ENCODE measurements at places on chromosomes 4 and X.

DNA sequence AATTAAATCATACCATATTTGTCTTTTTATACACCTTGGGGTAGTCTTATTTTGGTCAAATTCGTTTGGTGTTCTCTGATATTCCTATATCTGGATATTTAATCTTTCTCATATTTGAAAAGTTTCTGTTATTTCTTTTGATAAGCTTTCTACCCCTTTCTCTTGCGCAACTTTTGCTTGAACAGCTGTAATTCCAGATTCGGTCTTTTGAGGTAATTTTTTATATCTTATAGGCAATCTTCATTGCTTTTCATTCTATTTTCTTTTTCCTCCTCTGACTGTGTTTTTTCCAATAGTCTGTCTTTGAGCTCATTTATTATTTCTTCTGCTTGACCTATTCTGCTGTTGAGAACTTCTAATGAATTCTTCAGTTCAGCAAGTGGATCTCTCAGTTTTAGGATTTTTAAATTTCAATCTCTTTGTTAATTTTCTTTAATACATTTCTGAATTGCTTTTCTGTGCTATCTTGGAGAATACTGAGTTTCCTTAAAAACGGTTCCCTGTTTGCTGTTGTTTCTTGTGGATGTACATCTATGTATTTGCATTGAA lies 11.3 kb upstream of the MTHFD2L start:
- DNase-seq: no peak

GRCh38 chrX:130055103-130055502 lies 55.2 kb downstream of the ELF4 start:
- DNase-seq: peak; percentile 37

- peak; percentile 75 for DNase-seq
These were observed 92.7 kb downstream of the CBLL2 start for GRCh38 chrX:22365460-22365859.

DNA sequence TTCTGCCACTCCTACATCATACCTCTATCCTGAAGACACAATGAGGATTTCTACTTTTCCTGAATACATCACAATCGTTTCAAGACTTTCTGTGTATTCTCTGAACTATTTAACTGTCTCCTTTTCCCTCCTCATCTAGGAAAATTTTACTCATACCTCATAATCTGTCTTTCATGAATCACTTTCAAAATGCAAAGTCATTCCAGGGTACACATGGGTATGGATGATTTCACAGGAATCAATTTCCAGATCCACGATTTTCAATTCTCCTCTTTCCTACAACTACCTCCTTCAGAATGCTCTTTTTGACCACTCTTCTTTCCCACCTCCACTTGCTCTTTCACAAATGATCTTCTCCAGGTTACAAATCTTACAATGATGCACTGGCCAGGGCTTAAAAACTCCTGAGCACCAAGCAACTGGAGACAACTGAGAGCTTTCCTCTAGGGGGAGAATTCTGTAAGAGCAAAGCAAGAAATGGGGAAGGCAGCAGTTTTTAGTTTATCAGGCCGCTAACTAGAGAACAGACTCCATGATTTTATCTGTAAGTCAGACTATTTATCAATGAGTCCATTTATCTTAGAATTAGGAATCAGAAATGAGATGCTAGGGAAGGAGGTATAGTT lies 116.4 kb downstream of the PPP3CA start:
- peak; percentile 59 for DNase-seq

DNA sequence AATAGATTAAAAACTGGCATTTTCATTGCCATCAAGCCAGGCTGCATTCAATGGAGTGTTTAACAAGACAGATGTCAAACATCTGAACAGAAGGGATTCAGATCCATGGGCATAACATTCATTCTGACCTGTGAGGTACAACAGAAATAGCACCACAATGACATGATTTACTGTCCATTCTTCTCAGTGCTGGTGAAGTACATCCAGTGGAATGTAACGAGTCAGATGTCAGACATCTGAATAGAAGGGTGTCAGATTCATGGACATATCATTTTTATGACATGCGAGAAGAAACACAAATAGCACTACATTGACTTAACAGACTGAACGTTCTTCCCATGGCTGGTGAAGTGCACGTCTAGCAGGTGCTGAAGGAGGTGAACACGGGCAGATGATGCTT lies 186.4 kb downstream of the PPP4R3C start:
- no peak for DNase-seq

- DNase-seq: no peak
These were observed 2.4 kb upstream of the BCORL1 start for GRCh38 chrX:129980001-129980401.

- no peak for DNase-seq
These were observed 32.2 kb upstream of the XPNPEP2 start for GRCh38 chrX:129706400-129707072.

DNA sequence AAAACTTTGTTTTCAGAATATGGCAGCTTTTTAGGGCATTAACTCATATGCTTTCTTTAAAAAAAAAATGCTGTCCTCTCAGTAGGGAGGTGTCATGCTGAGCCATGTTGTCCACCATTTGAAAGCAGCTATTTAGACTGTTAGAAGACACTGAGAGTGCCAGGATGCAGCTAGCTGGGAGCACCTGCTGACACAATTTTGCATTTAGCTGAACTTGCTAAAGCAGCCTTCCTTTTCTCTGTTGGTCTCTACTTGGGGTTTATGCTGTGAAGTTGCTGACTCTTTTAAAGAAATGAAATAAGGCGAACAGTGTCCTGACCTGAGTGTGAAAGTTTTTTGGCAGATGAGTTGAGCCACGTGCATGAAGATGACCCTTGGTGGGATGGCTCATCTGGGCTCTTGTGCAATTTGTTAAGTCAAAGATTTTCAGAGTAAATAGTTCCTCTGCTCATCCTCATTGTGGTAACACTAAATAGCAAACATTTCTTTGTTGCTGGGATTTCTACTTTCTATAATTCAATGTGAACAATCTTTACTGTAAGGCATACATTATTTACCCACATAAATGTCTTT lies 64.5 kb downstream of the CDS1 start:
- DNase-seq: peak; percentile 15

GRCh38 chrX:3371163-3371562 lies 24.7 kb upstream of the MXRA5 start:
- no peak for DNase-seq

GRCh38 chr4:187027272-187027671 lies 303.6 kb upstream of the FAT1 start:
- no peak for DNase-seq

GRCh38 chrX:124395145-124395880 lies 49.0 kb downstream of the SH2D1A start:
- no peak for DNase-seq

DNA sequence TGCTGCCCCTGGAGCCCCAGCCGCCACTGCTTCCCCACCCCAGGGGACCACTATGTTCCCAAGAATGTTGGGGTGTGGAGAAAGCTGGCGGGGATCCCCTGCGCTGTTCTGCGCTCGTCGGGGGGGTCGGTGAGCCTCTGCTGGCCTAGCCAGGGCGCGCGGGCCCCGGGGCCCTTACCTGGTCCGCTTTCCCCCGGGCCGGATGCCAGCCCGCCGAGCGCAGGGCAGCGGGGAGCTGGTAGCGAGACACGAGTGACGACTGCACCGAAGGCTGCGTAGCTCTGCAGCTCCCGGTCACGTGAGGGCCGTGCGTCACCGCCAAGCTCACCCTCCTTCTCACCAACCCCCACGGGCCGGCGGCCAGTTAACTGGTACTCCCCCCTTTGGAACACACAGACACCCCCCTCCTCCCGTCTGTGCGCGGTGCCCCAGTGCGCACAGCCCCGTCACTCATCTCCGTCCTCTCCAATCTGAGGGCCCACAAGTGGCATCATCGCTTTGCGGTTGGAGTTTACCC lies at the start of gene BEX1:
BEX1 (minus strand) TSS at position 254 of the 517 bp plus-strand sequence. CDS start 897 bp downstream, outside the sequence.
- DNase-seq: no peak

GRCh38 chr4:135553213-135553612 lies 1351.6 kb upstream of the PABPC4L start:
- DNase-seq: no peak

DNA sequence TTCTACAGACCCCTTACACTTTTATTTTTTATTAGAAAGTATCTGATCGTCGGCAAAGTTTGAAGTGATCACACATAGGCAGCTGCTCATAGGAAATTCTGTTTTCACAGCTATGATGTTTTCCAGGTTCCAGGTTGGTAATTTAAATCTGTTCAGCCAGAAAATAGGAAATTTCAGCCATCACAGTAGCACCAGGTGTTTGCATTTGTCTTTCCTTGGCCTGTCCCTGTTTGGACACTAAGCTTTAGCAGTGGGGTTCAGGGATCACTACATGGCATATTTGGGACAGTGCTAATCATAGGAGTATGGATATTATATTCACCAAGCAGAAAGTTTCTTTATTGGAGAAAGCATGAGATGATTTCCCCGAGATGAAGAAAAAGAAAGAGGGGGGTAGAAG lies 92.9 kb downstream of the ANK2 start:
- DNase-seq: no peak

GRCh38 chrX:102697494-102697893 lies 14.8 kb upstream of the GPRASP2 start:
- DNase-seq: no peak

GRCh38 chr4:183639291-183639690 lies 19.7 kb downstream of the RWDD4 start:
- no peak for DNase-seq

GRCh38 chrX:136646602-136647239 lies 1.2 kb upstream of the CD40LG start:
- DNase-seq: no peak

- DNase-seq: no peak
These were observed 143.1 kb upstream of the FRMPD4 start for GRCh38 chrX:11995146-11995545.

DNA sequence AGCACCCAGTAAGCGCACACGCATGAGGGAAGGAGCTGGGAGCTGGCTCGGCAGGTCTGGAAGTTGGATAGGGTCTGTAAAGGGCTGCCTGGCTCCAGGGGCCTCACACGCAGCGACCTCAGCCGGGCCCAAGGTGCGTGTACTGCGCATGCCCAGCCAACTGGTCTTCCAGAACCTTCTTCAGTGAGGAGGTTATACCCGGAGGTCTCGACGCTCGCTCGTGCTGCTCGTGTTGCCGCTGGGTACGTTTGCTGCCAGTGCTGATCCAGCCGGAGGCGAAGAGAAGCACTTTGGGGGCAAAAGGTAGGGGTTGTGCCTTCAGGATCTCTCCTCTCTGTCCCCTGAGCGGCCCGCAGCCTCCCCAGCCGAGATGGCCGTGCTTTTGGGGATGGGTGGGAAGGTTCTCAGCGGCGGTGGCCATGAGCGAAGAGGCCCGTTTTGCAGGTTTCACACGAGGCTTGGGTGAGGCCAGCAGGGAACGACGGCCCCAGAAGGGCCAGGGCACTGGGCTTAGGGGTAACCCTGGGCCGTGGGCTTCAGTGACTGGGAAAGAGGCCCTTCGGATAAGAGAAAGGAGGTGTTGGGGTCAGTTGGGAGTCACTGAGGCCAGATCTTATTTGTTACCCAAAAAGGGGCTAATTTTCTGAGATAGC lies 3.8 kb upstream of the CXCL9 start:
- DNase-seq: no peak

DNA sequence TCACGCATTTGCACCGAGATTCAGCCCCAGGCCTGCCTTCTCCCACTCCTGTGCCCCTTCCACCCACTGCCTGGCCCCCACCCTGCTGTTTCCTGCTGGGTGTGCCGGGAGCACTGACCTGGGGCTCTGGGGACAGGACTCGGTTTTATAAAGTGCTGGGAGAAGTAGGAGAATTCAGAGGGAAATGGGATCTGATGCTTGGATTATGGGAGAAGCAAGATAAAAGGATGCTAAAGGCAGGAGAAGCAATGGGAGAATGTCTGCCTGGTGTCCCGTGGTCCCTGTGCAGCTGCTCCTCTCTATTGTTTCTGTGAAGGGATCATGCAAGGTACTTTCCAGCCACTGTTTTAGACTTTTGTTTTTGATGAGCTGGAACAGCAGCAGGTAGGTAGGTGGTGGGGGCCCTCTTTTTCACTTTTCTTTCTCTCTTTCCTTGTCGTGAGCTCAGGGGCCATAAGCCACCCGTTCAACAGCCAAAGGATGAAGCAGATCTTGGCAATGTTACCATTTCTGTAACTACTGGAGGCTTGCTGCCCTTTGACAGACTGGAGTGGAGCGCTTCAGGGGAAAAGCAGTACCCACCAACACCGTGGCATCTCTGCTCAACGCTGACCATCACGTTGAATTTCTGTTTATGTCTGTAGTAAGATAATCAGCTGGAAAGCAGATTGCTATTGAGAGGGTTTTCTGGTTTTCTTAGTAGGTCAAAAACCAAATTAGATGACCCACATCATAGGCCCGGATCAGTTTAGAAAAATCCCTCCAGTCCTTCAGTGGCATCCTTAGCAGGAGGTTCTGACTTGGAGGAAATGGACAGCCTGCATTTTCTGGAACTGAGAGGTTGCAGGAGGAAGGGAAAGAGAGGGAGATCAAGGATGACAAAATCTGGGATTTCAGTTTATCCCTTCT lies 63.8 kb upstream of the ENPP6 start:
- DNase-seq: no peak

- DNase-seq: no peak
These were observed 222.1 kb upstream of the RPL34 start for GRCh38 chr4:108398316-108398715.

DNA sequence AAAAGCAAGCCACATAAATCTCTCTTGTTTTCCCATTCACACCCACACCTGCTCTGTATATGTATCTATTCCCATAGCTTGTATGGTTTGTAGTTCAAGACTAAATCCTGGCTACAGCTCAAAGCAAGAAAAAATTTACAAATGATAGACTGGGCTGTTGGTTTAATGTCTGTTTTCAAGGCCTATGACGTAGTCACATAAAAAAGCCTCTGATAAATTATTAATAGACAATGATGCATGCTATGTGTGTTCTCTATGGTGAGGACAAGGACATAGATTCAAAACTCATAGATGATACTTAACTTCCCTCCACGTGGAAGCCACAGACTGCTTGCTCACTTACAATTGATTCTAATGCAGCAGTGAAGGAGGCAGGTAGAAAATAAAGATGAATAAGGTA lies 194.0 kb downstream of the LDB2 start:
- DNase-seq: no peak

DNA sequence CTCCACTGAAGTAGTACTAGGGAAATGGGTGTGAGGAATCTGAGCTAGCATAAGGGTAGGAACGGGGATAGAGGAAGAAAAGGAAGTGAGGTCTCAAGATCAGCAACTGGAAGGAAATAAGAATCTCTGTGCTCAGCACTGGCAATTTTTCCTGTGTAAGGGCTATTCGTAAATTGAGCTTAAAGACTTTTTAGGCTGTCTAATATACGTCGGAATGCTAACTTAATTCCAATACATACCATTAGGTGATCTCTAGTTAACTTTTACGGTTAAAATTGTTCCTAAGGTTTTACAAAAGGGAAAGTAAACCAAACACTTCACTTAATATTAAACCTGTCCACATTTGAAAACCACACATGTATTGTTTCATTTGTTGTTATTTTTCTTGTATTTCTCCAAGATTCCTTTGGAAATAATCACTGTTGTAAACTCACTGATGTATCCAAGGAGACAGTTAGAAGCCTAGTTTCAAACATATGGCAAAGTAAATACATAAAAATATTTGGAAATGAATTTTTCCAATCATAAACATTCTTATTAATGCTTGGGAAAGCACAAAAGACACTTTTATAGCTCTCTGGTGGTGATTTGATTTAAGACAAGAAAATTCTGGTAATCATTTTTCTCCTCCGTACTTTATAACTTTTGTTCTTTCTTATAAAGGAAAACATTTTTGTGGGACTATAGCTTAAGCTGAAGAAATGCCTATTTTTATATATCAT lies 28.1 kb upstream of the HPGDS start:
- DNase-seq: no peak

GRCh38 chr4:151197247-151197646 lies 79.7 kb upstream of the PRSS48 start:
- peak; percentile 75 for DNase-seq

- no peak for DNase-seq
These were observed 390.3 kb downstream of the SPRY1 start for GRCh38 chr4:123786920-123787319.

GRCh38 chrX:47182106-47182700 lies 11.4 kb upstream of the UBA1 start:
- no peak for DNase-seq

All from stromal cell of bone marrow (primary cell).